ENCODE measurements at places on chromosomes 1 and 21.
A peak's percentile ranks its signal among the peaks of the same experiment; 100 is the strongest.

DNA sequence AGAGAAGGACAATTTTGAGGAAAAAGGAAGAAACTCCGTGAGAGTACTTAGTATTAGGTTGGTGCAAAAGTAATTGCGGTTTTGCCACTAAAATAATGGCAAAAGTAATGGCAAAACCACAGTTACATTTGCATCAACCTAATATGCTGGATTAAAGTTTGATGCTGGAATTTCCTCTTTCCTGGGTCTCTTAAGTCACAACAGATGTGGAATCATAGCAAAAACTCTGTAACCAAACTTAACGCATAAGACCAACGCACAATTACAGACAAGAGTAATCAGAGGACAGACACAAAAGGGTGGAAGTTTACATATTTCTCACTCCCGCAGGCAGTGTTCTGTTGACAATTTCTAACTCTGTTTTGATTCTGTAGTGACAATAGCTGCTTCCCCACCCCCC, 182.4 kb downstream of the BACH1 start:
- DNase-seq: no peak

DNA sequence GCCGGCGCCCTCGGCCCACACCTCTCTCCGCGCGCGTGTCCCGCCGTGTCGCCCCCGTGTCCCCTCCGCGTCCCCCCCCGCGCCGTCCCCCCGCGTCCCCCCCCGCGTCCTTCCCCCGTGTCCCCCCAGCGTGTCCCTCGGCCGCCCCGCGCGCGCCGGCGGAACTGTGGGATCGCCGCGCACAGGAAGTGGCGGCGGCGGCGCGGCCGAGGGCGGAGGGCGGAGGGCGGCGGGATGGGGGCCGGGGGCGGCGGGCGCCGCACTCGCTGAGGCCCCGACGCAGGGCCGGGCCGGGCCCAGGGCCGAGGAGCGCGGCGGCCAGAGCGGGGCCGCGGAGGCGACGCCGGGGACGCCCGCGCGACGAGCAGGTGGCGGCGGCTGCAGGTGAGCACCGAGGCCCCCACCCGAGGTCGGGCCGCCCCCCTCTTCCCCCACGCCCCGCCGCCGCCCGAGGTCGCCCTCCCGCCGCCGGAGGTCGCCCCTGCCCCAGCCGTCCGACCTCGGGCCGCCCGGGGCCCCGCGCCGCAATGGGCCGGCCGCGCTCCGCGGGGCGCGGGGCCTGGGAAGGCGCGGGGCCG, at the start of gene AGPAT3:
TSS of gene AGPAT3 (plus strand) at position 262 of the 578 bp plus-strand sequence. CDS start 94,459 bp downstream, outside the sequence.
- DNase-seq: peak; percentile 56

- DNase-seq: no peak
Observed at GRCh38 chr1:220529521-220530020, 1.6 kb downstream of the MARK1 start.

GRCh38 chr1:8477983-8478362, 160.1 kb downstream of the SLC45A1 start:
- DNase-seq: no peak

DNA sequence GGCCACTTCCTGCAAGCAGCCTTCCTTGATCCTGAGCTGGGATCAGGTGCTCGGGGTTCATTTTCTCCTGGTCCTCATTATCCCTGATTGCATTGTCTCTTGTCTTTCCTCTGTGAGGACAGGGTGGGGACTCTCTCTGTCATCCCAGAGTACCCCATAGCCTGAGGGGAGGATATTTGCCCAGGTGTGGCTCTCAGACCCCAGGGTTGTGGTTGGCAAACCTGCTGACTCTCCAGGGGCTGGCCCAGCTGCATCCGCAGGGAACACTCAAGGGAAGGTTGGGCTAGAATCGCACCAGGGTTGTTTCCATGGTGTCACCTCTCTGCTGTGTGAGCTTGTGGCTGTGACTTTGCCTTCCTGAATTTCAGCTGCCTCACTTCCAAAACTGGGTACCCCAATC, 276.8 kb upstream of the C1orf174 start:
- DNase-seq: no peak

All from nephron progenitor cell (in vitro differentiated cells).